Stimulated activated CD4-positive, alpha-beta T cell treated with anti-CD3 and anti-CD28 coated beads, Interleukin-15, amount 100 ng/mL, for 1 hour (primary cell): ENCODE measurements at places on chromosomes 3 and 15.

- peak; percentile 42 for DNase-seq
Observed at GRCh38 chr3:52245322-52246263, at the start of gene PPM1M. Gene PPM1M, plus strand, starts transcription at chr3:52245759. Its CDS starts 66 bp downstream, at chr3:52245825.

DNA sequence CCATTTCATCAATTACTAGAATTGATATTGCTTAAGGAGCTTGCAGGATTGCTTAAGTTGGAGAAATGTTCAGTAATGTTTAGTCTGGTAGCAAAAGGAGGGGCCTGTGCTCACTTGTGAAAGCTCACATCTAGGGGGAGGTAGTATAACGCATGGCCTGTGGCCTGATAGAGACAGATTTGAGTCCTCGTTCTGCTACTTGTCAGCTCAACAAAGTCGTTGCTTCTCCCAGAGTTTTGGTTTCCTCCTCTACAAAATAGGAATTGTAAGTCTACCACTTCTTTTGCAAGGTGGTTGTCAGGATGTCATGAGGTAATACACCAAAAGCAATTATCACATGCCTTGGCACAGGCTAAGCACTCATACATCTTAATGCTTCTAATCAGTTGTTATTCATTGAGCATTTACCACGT lies 1.3 kb downstream of the ST3GAL6 start:
- DNase-seq = no peak

GRCh38 chr3:71056327-71056726 lies 527.2 kb downstream of the FOXP1 start:
- no peak for DNase-seq

- DNase-seq = no peak
Observed at GRCh38 chr3:151195826-151196225, 7.2 kb downstream of the GPR171 start.

DNA sequence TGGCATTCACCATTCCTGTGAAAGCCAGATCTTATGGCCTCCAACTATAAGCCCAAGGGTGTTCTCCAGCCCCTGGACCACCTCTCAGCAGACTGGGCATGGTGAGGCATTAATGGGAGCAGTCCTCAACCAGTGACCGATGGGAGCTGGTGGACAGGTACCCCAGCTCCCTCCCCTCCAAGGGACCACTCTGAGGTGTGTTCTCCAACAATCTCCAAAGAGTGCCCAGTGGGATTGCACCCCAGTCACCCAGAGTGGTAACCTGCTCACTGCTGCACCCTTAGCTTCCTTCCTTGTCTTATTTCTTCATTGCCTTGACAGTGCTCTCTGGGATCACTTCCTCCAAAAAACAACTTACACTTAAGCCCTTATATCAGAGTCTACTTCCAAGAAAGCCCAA lies 8.2 kb upstream of the ITGA11 start:
- no peak for DNase-seq
